ENCODE measurements at places on chromosomes 4 and X. TPM values are rescaled to one million over a fixed set of nuclear protein-coding genes. Genes with fewer than 3 reads are reported as not detected.

The IL2 gene
- polyA plus RNA-seq = not detected

The HOPX gene
- polyA plus RNA-seq = 14.9 TPM

The HS6ST2 gene
- 25.8 TPM for polyA plus RNA-seq

The MTMR8 gene
- 1.9 TPM for polyA plus RNA-seq

The SLC7A11 gene
- 1.9 TPM for polyA plus RNA-seq

The CLDN34 gene
- polyA plus RNA-seq = 0.12 TPM

The CPE gene
- 151 TPM for polyA plus RNA-seq

The AFF1 gene
- 45.4 TPM for polyA plus RNA-seq

The USP27X gene
- polyA plus RNA-seq = 12.8 TPM

The TMEM192 gene
- 39.0 TPM for polyA plus RNA-seq

GRCh38 chrX:147958291-147958690 lies 22.8 kb upstream of the FMR1NB start:
- DNase-seq = no peak

GRCh38 chr4:62359441-62360155 lies 1159.5 kb downstream of the ADGRL3 start:
- DNase-seq = no peak

DNA sequence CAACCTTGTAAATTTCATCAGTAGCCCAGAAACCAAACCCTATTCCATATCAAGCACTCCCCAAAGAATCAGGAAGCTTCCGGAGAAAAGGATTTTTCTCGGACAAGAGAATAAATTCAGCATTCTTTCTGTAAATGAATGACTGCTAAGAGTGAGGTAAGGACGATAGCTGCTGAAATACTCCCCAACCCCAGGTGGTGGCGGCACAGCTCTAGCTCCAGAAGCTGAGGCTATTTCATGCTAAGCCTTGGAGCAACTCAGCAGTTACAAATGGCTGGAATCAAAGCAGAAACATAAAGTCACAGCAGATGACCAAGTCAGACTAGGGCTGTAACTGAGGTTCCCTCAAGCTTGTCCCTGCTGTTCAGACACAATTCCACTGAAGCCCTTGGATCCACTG lies 13.9 kb upstream of the PCDH19 start:
- no peak for DNase-seq

DNA sequence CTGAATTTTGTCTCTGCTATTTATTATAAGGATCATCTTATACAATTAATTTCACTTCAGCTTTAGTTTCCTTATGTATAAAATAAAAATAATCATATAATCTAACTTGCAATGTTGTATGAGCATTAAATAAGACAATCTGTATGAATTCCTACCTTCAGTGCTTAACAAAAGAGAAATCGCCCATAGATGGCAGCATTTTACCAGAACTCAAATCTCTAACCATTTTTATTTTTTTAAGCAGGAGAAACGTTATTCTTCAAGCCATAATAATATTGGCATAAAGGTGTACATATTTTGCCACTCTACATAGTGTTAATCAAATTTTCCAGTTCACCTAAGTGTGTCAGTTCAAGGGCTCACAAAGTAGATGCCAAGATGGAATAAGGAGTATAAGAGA lies 78.8 kb downstream of the TMEM47 start:
- peak; percentile 6 for DNase-seq

GRCh38 chrX:38206542-38206941 lies 14.1 kb downstream of the SRPX start:
- no peak for DNase-seq

DNA sequence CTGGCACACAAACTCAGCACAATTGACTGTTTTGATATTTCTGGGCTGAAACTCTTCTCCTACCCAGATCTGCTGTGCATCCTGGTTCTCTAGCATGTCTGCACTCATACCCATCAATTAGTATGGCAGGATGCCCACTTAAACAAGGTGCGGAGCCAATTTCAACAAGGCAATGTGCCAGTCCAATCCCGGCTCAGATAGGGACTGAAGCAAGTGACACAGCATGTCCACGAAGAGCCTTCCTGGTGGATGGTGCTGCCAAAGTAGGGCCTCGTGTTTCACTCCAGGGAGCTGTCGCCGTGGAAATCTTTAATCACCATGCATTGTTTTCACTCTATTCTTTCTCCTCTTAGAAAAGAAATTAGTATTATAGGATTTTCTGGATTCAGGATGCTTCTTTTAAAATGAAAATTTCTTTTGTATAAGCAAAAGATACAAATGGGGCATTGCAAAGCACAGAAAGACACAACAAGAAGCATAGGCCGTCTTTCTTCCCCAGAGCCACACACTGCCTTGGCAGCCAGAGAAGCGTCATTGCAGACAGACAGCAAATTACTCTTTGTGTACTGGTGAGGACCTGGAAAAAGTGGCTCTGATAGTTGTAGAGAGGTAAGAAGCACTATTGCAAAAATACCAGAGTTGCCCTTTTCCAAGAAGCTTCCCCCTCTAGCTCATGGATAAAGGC lies 40.6 kb upstream of the LSM6 start:
- DNase-seq = no peak

- DNase-seq = no peak
Observed at GRCh38 chrX:1528186-1528883, 8.7 kb downstream of the P2RY8 start.

DNA sequence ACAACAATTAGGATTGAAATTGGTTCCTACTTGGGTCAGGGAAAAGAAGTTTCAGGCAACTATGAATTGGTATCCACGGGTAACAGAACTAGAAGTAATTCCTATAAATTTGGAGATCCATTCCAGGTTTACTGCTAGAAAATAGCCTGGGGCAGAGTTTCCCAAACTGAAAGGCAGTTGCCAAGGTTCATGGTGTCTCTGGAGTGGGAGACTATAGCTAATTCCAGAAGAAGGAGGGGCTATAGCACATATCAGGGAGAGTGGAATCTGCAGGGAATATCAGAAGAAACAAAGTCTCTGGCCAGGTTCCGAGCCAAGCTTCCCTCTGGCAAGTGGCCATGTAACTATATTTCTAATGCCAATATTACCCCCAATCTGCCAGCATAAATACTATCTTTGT lies 166.3 kb downstream of the GALNTL6 start:
- no peak for DNase-seq

DNA sequence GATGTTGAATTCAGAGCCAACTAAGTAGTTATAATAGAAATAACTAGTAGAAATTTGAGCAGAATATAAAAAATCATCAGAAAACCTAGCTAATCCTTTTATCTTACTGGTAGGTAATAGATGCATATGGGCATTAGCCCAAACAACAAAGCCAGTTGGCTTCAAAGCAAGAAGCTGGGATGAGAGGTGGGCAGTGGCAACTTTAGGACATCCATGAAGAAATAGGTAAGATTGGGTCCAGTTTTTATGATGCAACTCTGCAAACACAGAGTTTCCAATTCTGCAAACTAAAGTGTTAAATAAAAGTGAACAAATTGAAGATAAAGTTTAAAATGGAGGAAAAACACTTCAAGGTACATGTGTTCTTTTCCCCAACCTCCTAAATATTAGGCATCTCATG lies 5.1 kb downstream of the PGRMC2 start:
- DNase-seq = no peak

Measured in right renal cortex interstitium (tissue), 3 donors.